ENCODE measurements at places on chromosomes 6 and 20.
A peak's percentile ranks its signal among the peaks of the same experiment; 100 is the strongest.

DNA sequence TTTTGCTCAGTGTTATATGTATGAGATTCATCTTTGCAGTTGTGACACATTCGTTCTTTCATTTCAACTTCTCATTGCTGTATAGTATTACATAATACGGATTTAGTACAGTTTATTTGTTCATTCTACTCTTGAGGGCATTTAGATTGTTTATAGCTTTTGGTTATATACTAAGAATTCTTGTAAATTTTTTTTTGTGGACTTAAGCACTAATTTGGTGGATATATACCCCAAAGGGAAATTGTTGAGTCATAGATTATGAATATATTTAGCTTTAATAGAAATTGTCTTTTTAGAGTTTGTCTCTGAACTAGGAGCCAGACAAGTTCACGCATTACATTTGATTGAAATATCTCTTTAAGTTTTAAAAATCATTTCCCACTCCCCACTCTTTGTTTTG is 79.6 kb downstream of the DNAH8 start:
- DNase-seq = no peak

- DNase-seq = no peak
Observed at GRCh38 chr6:44580901-44581300, 193.4 kb downstream of the CDC5L start.

- no peak for DNase-seq
Observed at GRCh38 chr20:14991023-14991422, 653.6 kb upstream of the FLRT3 start.

DNA sequence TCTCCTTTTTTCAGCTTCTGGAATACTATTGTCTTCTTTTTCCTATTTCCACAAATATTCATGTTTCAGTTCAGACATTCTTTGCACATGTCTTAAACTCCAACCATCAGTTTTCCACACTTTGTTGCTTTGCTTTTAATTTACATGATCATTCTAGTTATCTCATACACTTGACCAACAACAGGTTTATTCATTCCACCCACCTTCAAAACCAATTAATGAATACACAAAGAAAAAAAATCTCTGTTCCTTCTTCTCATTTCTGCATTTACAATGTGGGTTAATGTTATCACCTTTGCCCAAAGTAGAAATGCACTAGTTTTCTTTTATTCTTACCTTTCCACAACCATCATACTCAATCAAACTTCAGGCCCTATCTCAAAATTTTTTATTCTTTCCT is 216.7 kb downstream of the FRK start:
- no peak for DNase-seq

DNA sequence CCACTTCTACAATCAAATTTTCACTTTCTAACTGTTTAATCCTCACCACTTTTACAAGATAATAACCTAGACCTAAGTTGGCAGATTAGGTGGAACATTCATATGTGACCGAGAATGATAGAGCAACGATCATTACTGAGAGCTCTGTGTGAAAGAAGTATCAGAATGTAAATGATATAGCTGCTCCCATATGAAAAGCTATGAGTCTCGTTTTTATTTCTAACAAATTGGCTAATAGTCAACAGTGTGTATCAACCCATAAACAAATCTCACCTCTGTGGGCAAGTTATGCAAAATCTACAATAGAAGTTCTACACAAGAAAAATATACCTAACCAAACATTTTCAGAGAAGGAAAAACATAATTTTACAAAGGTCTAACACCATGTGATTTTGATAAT is 3.7 kb downstream of the LGSN start:
- DNase-seq = no peak

DNA sequence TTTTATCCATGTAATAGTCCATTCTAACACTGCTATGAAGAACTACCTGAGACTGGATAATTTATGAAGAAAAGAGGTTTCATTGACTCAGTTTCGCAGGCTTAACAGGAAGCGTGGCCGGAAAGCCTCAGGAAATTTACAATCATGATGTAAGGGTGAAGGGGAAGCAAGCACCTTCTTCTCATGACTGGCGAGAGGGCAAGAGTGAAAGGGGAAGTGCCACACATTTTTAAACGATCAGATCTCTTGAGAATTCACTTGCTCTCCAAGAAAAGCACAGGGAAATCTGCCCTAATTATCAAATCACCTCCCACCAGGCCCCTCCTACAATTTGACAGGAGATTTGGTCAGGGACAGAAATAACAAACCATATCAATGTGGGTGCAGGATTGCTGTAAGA is 859.7 kb downstream of the EPHA7 start:
- DNase-seq = no peak

DNA sequence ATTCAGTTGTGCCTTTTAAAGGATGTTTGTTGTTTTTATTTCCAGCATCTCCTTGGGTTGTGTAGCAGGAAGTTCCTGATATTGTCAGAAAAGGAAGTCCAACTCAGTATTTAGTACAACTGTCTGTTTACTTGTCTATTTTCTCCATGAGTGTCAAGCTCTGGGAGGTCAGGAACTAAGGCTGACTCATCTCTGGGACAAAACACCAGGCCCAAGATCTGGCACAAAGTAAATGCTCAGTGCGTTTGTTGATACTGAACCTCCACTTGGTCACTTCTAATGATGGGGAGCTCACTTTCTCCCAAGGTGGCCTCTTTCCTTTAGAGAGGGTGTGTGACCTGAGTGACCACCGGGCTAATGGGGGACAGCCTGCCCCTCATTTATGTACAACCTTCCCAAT is 12.6 kb upstream of the PIGU start:
- DNase-seq = no peak

DNA sequence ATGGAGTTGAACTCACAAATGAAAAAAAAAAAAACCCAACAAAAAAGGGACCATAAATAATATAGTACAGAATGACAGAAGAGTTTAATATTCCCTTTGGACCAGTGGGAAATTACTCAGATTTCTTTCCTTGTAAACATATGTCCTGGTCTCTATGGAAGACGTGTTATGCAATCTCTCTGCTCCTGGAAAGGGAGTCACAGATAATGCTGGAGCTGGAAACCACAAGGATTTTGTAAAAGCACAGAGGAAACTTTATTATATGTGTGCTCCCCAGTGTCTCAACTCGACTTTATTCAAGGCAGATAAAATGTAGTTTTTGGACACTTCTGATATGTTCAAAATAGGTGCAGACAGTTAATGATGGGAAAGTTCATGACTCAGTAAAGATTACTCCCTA is 88.1 kb upstream of the ZFP64 start:
- no peak for DNase-seq

- no peak for DNase-seq
Observed at GRCh38 chr6:110609101-110609500, 132.7 kb upstream of the SLC22A16 start.

GRCh38 chr6:170030284-170030815 is 260.5 kb downstream of the DLL1 start:
- no peak for DNase-seq

DNA sequence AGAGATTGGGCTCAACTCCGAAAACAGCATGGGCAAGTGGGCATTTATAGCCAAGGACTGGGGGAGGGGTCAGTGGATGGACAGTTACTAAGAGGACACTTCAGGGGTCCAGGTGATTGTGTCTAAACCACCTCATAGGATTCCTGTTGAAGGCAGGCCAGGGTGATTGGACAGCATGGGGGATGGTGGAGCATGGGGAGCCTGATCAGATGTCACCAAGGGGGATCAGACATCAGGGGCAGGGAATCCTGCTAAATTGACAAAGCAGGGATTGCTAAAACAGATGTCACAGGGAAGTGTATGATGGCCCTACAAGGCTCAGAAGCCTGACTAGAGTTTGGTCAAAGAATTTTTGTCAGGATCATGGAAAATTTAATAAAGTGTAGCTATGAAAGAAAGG is 2.4 kb upstream of the PYGB start:
- DNase-seq = no peak

GRCh38 chr6:100573166-100573565 is 108.4 kb upstream of the SIM1 start:
- no peak for DNase-seq

DNA sequence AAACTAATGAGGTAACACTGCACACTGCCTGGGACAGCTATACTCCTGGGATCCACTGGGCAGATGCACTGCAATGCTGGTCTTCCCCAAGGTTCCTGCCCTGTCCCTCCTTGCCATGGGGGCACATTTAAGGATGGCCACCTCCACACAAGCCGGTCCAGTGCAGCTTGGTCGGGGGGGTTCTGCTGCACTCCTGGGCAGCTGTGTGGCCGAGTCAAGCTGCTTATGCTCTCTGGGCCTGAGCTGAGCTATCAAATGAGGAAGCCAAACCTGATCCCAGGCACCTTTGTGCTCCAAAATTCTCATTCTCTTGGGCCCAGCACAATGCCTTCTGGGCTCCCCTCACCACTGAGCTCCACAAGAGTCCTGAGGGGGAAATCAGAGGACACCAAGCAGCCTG is 37.3 kb downstream of the NINL start:
- DNase-seq = no peak

DNA sequence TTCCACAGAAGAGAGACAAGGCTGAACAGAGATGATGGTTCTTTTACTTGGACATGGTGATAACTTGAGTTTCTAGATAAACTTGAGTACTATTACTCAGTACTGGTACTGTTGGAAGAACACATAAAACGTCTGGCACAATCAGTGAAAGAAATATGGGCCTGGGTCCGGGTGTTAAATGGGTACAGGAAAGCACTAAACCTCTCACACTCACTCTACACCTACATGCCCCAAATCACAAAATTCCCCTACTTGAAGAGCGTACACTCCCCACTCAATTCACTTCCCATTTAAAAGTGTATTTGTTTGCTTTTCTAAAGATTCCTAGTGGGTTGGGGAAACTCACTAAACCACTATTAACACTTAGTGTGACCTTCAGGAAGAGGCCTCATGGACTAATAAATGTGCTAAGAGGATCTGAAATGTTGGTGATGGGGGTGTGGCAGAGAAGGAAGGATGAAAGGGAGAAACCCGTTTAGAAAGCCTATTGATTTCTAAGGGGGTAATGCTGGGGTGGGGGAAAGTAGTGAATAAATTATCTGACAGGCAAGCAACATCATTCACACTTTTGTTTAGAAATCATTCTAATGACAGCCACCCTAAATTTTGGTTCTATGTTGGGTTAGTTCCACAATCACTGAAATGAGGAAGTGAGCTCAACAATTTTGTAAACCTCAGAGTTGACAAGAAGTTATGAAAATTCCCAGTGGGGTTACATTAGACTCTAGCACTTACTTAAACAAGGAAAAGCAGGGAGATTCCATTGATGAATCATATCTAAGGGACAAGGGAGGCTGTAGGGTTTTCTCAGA is 222.6 kb upstream of the MARCKS start:
- DNase-seq = no peak

DNA sequence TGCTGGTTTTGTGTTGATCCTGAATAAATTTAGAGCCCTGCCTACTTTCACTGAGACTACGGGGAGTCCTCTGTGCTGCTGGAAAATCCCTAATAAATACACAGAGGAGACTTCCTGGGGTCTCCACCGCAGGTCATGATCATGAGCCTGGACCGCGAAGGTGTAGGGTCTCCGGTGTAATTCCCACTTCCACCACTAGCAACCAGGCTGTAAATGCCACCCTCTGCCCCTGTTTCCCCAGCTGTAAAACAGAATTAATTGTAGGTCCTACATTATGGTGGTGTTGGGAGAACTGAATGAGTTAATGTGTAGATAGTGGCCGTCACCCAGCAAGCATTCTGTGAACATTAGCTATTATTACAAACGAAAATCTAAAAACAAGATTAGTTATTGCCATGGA is 191.6 kb upstream of the THBS2 start:
- DNase-seq = no peak

GRCh38 chr20:62856931-62857619 is 4.5 kb downstream of the TCFL5 start:
- DNase-seq = peak; percentile 22

DNA sequence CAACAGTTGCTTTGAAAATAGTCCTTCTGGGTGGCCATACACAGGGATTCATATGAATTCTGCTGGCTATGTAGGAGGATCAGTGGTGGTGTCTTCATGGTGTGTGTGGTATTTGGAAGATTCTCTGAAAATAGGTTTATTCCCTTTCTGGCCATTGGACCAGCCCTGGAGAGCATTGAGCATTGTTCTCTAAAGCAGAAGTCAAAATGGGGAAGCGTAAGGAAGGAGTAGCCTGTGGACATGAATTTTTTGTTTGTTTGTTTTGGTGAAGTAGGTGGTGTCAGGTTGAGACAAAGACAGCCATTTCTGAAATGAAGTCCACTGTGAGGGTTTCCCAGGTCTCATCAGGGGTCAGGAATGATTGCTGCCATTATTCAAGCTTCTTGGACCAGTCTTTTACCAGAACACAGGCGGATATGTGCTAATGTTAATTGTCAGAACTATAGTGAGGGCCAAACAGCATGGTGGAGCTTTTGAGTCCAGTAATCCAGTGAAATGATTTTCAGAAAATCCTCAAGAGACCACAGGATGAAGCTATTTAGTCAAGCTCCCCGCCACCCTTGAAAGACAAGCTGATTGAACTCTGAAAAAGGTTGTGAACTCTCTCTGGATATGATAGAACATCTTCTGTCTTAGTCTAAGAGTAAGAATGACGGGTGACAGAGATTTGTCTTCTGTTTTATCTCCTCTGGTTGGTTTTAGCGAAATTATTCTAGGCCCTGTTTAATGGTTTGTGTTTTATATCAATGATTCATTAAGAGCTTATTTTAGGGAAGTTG is 60.0 kb downstream of the DNAH8 start:
- DNase-seq = no peak

DNA sequence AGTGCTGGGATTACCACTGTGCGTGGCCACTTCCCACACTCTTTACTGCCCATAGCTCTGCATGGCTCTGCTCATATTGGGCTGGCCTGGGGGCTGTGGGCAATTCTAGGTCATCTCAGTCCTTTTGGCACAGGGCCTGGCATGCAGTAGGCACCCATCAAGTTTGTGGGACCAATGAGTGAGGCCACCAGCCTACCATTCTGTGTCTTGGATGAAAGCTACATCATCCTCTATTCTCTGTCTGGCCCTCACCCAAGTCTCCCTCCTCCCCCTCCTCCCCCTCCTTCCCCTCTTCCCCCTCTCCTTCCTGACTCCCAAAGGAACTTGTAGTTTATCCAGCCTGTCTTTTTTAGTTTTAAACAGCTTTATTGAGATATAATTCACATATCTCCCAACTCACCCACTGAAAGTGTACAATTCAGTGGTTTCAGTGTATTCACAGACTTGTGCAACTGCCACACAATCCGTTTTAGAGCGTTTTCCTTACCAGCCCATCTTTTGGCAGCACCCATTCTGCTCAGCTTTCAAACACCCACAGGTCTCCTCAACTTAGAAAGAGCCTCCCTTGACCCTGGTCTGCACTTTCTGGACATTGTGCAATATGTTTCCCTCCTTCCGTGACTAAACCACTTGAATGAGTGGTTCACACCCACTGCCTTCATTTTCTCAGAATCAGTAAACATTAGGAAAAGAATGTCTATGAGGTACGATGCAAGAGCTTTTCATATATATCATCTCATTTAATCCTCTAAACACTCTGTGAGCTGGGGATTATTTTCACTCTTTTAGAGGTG is 21.5 kb upstream of the MRPS18A start:
- no peak for DNase-seq

GRCh38 chr6:22884456-22884855 is 315.1 kb downstream of the HDGFL1 start:
- no peak for DNase-seq

- DNase-seq = no peak
Observed at GRCh38 chr20:4261333-4262284, 246.3 kb upstream of the RNF24 start.

Measured in NCI-H2171 (cell line).